HS-5 (cell line): ENCODE measurements at places on chromosomes 3 and 15.

- no peak for DNase-seq
These were observed 43.3 kb downstream of the MUC4 start for GRCh38 chr3:195768414-195768813.

GRCh38 chr3:98778852-98779413, 15.8 kb downstream of the ST3GAL6 start:
- DNase-seq: peak; percentile 90

GRCh38 chr15:64138331-64138941, 13.1 kb upstream of the SNX22 start:
- no peak for DNase-seq

GRCh38 chr3:27209617-27210264, 159.4 kb downstream of the NEK10 start:
- DNase-seq: no peak

DNA sequence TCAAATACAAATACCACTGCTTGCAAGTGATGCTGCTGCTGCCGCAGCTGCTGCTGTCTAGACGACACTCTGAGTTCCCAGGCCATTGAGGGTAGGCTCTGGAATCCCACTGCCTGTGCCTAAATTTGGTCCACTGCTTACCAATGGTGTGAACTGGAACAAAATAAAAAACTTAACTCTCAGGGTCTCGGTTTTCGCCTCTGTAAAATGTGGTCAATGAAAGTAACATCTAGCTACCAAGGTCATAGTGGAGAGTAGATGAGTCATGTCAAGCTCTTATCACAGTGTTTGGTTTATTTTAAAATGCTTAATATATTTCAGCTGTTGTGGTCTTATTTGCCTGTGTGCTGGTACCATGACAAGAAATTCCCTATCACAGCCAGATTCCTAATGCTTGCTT, 299.3 kb downstream of the CLSTN2 start:
- DNase-seq: no peak

- no peak for DNase-seq
These were observed 22.0 kb downstream of the COL6A6 start for GRCh38 chr3:130539005-130539404.

- DNase-seq: no peak
These were observed 367.5 kb downstream of the PTPRG start for GRCh38 chr3:61928776-61929314.

- DNase-seq: no peak
These were observed 562.8 kb downstream of the NR2F2 start for GRCh38 chr15:96893159-96893906.

GRCh38 chr3:52860424-52860768, 25.6 kb upstream of the MUSTN1 start:
- DNase-seq: no peak

GRCh38 chr15:77720655-77721054, 87.9 kb upstream of the LINGO1 start:
- no peak for DNase-seq

DNA sequence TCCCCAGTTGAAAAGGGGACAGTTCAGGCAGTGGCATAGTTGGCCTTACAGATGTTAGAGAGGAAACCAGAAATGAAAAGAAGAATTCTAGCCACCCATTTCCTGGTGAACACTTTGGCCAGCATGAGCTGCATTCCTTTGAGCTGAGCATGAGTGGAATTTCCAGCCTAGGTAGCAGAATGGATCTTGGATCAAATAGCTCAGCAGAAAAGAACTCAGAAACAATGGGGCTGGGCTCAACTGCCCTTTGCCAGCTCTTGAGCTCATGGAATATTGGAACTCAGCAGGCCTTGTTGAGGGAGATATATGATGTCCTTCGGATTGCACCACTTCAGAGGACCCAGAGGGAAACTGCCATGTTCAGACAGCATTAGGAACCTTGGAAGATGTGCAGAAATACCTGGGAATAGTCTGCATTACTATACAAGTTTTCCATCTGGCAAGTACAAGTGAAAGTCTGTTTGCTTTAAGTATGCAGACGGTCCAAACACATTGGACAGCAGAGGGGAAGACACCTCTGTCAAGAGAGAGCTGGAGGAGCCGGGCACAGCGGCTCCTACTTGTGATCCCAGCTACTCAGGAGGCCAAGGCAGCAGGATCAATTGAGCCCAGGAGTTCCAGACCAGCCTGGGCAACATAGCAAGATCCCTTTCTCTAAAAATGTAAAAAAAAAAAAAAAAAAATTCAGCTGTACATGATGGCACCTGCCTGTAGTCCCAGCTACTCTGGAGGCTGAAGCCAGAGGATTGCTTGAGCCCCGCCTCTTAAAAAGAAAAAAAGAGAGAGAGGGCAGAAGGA, 3.1 kb upstream of the CDV3 start:
- DNase-seq: peak; percentile 84

DNA sequence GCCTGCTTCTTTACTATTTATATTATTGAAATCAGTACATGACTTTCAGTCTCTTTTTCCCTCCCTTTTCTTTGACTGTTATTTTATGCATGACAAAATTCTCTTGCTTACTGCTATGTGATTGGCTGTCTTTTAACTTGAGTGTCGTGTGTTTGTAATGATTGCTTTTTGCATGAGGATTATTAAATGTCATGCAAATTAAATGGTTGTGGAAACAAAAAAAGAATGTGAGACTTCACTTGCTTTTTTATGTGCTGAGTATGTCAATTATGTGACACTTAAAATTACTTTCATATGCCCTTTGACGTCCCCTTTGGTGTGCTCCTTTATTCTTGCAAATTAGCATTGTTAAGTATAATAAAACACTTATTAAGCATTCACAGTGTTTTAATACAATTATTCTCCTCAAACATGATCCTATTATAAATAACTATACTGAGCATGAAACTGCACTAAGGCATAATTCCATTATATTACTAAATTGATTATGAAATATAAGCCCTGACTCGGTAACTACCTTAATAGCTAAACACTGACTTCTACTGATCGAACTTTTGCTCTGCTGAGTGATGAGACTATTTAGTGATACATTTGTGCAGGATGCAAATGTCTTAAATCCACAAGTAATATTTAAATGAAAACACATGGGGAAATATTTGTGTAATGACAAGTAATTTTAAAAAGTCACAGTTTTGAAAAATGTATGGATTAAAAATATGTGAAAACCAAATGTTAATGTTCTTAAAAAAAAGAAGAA, 401.7 kb downstream of the NLGN1 start:
- DNase-seq: no peak
